ENCODE measurements at places on chromosomes 12 and 14.

- DNase-seq = peak; percentile 73
Measured at GRCh38 chr12:76878899-76879709, at the start of gene CSRP2. Gene CSRP2, minus strand, starts transcription at chr12:76879019. Its CDS starts 12,759 bp downstream, at chr12:76866260.

DNA sequence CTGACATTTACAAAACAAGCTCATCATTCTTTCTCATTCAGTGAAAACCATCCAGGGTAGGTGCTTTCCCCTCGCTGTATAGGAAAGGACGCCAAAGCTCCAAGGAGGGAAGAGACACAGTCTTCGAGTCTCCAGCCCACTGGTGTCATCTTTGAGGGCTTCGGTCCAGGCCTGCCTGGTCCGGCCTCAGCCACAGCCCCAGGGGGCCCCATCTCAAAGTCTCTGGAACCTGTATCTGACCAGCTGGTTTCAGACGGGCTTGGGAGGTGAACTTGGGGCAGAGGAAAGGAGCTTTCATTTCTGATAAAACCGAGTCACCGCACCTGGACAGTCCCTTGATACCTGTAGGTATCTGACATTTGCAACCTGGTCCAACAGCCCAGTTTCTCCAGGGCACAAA lies 229.5 kb upstream of the RTL1 start:
- DNase-seq = no peak

DNA sequence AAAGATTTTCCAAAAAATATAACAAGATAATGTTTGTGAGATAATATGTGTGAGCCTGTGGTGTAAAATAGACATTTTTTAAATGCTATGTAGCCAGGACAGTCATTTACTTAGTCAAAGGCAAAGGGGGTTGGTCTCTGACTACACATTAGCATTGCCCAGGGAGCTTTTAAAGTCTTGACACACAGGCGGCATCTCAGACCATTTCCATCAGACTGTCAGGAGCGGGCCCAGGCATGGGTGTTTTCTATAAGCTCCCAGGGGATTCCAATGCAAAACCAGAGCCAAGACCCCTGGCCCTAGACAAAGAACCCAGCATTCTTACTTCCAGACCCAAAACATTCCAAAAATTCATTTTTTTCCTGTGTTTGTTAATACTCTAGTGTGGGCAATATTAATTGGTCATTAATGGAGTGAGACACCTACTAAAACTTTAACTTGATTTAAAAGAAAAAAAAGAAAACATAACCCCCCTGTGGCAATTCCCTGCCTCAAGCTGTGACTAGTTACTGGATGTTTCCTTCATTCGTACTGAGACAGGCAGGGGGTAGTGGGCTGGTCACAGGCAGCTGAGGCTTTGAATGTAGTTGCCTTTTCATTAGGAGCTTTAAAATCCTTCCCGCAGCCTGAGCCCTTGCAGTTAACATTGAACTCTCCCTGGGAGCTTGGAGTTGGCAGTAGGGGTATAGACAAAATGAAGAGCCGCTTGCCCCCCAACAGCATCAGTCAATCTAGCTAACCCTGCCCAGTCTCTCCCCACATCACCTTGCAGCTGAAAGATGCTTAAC lies 103.7 kb downstream of the CMKLR1 start:
- no peak for DNase-seq

- DNase-seq = no peak
Measured at GRCh38 chr12:116731801-116732200, 6.1 kb downstream of the SPRING1 start.

GRCh38 chr12:48379794-48380193 lies 29.1 kb upstream of the ZNF641 start:
- no peak for DNase-seq

GRCh38 chr14:56185992-56186391 lies 67.8 kb downstream of the PELI2 start:
- no peak for DNase-seq

GRCh38 chr14:104933746-104934733 lies 9.4 kb downstream of the PLD4 start:
- DNase-seq = peak; percentile 31

DNA sequence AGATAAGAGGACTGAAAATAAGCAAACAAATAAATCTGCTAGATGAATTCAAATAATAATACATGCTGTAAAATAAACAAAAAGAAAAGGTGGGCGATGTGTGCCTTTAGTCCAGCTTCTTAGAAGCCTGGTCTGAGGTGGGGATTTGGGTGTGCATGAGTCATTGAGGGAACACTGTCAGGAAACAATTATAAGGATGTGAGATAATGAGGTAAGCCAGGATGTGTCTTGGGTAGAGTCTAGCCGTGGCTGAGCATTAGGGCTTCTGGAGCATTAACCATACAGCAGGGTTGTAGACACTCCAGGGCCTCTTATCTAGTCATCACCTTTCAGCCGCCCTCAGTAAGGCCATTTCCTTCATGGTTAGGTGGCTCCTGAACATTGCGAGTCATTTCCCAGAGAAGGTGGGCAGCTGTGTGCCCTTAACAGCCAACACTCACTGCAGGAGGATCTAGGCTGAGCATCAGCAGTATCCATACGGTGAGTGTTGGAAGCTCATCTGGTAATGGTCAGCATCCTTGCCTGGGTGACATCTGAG lies 405.6 kb downstream of the GLT1D1 start:
- no peak for DNase-seq

- no peak for DNase-seq
Measured at GRCh38 chr12:119835068-119835467, 42.1 kb downstream of the CIT start.

DNA sequence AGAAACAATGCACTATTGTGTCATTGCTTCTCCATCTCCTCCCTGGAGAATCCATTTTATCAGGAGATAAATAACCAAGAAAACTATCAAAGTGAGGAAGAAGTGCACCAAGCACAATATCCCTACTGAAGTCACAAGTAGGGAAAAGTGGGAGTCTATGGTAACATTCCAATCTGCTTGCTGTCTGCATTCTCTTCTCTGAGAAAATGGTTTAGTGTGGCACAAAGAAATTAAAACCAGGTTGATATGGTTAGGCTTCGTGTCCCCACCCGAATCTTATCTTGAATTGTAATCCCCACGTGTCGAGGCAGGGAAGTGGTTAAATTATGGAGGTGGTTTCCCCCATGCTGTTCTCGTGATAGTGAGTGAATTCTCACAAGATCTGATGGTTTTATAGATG lies 209.7 kb downstream of the PRKD1 start:
- DNase-seq = no peak

- DNase-seq = no peak
Measured at GRCh38 chr12:128004383-128004938, 262.5 kb upstream of the TMEM132C start.
